HFFc6 (cell line): ENCODE measurements at places on chromosomes 4 and X.

- DNase-seq = no peak
These were observed 97.3 kb downstream of the HDAC8 start for GRCh38 chrX:72475338-72475737.

- DNase-seq = no peak
These were observed 1509.6 kb downstream of the ADGRL3 start for GRCh38 chr4:62709618-62710252.

GRCh38 chrX:100264200-100264599, 145.9 kb downstream of the PCDH19 start:
- no peak for DNase-seq

DNA sequence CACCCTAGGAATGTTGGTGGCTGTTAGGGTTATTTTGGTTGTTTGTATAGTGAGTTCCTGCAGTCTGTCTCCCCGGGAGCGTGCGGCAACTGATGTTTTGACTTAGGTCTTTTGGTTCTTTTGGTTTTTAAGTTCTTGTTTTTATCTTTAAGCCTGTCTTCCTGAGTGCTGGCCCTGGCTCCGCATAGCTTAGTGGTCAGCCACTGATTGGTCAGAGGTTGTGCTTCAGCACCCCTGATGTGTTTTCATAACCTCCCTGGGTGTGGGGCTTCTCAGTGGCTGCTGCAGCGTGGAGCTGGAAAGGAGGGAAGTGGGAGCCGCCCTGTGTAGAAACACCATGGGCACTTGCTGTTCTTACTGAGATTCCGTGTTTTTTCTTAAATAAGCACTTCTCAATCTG, 5.1 kb downstream of the PIGG start:
- no peak for DNase-seq

GRCh38 chr4:77201857-77202256, 44.9 kb downstream of the CCNG2 start:
- no peak for DNase-seq

DNA sequence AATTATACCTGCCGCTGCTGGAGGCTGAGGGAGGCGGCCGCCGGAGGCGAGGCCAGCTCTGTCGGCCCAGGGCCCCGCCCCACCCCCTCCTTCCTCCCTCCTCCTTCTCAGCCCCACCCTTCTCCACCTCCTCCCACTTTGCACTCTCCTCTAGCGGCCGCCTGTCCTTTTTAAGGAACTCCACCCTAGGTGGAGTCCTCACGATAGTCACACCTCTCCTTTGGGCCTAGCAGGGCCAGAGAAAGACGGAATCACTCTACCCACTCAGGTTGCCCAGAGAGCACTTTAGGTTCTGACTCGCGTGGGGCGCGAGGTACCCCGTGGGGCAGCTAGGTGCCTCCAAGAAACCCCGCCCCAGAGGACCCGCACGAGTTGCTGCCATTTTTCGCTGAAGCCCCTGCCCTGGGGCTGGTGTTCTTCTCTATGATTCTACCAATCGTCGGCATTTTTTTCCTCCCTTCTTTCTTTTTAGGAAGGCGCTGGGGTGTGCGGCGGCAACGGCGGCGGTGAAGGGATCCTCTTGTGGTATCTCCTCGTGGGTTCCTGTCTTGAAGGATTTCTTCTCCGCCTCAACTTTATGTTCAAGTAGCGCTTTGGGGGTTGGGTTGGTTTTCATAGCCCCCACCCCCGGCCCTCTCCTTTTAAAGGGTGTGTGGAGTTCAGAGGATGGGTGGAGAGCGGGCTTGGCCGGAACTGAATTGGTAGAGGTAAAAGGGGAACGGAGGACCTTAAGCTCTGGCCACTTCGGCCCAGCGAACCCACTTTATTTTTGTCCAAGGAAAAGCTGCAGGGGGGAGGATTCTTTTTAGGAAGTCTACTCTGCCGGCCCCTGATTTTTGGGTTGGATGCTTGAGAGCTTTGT, at the start of gene KLF8:
Gene KLF8 (plus strand): TSS at position 136 of the 862 bp plus-strand sequence. CDS start 979 bp downstream, outside the sequence.
- no peak for DNase-seq

DNA sequence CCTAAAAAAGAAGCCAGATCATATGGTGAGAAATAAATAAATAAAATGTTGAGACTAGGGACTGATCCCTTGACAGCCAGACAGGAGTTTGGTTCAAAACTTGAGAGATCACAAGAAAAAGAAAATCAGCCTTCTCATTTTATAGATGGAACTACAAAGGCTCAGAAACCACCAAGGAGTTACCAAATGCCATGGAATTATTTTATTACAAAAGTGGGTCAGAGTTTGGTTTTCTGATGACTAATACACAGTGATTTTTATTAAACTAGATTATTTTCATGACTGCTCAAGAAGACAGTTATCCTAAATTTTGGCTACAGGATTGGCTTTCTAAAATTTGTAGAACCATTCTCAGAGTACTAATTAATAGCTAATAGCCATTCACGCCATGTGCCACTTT, 6.2 kb downstream of the CXCL1 start:
- no peak for DNase-seq
